Fibroblast of upper back skin (primary cell): ENCODE measurements at places on chromosomes 7 and 10.

GRCh38 chr7:122290476-122290875 is 14.1 kb downstream of the FEZF1 start:
- no peak for DNase-seq

GRCh38 chr7:124553502-124553901 is 212.1 kb downstream of the GPR37 start:
- DNase-seq = no peak

- DNase-seq = no peak
These were observed 70.8 kb downstream of the HIP1 start for GRCh38 chr7:75667938-75668337.

GRCh38 chr7:40551685-40552576 is 417.1 kb downstream of the SUGCT start:
- DNase-seq = peak; percentile 88

GRCh38 chr7:86833360-86833759 is 189.7 kb downstream of the GRM3 start:
- DNase-seq = no peak

GRCh38 chr7:34357068-34357467 is 300.9 kb upstream of the NPSR1 start:
- no peak for DNase-seq

DNA sequence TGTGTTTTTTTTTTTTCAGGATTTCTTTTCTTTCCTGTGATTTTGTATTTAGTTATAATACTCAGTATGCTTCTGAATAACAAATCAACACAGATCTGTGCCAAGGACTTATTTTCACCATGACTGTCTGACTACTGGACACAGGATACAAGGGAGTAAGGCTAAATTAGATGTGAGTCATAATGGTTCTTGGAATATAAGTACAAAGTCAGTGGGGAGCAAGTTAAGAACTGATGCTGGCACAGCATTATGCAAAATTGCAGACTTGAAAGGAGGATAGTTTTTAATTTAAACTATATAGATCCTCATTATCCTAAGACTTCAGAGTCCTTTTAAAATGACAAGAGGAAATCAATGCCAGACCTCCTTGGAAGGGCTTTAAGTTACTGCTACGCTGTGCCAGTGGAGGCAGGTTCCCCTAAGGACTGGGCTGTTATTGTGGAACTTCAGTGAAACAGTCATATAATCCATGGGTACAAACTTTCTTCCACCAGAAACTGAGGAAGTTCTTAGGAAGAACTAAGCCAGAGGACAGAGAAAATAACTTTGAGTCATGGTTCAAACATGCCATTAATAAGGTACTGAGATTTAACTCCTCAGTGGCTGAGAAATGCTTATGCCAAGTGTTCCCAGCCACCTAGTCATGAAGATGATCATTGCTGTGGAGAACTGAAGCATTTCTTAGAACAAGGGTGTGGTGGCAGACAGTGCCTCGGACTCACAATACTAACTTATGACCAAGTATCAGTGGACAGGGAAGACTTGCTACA is 531.2 kb downstream of the HTR7 start:
- peak; percentile 68 for DNase-seq

- no peak for DNase-seq
These were observed 14.3 kb downstream of the IL2RA start for GRCh38 chr10:6047847-6048246.

DNA sequence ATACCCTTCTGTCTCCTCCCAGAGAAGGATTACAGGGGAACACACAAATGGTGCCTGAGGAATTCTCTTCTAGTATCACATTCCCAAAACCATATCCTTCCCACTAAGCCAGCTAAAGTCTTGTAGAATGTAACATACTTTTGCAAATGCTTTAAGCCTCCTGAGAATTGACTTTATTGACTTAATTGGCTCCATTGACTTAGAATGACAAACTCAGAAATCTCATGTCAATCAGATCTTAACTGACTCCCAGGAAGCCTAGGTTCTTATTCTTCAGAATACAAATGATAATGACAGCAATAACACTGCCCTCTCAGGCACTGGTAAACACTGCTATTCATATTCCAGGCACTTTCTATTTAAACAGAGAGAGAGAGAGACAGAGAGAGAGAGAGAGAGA is 356.9 kb upstream of the PRKCQ start:
- DNase-seq = no peak

DNA sequence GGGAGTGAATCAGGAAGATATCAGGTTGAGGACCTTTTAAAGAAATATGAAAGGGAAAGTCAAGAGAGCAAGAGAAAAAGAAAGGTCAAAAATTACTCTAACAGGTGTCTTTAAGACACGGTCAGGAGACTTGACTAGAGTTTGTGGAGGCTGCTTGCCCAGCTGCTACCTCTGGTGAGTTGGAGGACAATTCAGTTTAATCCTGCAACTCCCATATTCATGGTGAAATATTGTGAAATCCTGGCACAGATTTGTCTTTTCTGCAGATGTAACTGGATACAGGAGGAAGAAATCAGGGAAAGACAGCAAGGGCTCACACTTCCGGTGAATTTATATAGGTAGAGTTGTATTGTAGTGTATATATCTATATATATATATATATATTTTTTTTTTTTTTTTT is 93.5 kb downstream of the AKAP9 start:
- DNase-seq = peak; percentile 49

DNA sequence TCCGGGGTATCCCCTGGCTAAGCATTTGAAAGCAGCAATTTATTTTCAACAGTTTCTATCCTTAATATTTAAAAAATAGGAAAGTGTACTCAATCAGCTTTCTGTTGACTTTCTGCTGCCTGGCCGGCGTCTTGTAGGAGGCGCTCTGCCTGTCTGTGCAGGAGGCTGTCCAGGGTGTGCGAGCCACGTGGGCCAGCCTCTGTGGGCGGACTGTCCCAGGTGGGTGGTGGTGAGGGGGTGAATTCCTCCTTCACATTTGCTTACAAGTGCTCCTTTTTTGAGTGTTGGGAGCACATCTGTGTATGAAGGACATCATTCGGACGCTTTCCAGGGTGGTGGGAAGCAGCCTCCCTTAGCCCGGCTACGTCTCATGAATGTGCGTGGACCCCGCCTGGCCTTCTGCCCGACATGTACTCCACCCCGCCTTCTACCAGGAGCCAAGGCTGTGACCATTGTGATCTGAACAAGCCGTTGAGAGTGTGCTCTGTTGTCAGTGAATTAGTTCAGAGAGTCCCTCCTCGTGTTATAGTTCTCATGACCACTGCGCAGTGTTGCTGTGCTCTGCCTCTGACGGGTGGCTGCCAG is 114.9 kb downstream of the MGMT start:
- DNase-seq = no peak

DNA sequence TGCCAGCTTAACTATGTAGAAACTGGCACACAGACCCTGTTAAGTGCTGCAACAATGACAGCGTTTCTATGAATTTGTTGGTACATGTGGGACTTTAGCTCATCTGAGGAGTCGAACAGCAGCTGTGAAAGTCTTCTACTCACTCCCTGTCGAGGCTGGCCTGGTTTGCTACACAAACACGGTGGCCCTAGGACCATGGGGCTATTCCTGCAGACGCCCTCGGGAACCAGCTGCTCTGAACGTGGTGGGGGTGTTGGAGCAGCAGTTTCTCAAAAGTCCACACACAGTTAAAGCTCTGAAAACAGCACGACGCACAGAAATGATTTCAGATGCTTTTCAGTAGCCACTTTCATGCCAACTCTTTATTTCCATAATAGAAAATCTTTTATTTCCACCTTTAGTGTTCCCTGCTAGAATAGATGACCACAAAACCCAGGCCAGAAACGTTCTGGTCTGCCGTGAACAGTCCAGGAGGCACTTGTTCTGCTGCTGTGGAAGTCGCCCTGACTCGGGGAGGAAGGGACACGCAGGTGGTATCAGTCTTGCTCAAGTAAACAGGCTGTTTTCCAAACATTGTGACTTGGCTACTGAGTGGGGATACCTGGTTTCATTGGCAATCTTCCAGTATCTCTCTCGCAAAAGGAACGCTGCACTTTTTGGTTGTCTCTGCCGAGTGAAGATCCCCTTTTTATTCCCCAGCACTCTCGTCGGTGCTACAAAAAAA is 21.5 kb downstream of the GUSB start:
- DNase-seq = no peak

GRCh38 chr7:143375298-143376034 is 5.7 kb upstream of the ZYX start:
- no peak for DNase-seq

DNA sequence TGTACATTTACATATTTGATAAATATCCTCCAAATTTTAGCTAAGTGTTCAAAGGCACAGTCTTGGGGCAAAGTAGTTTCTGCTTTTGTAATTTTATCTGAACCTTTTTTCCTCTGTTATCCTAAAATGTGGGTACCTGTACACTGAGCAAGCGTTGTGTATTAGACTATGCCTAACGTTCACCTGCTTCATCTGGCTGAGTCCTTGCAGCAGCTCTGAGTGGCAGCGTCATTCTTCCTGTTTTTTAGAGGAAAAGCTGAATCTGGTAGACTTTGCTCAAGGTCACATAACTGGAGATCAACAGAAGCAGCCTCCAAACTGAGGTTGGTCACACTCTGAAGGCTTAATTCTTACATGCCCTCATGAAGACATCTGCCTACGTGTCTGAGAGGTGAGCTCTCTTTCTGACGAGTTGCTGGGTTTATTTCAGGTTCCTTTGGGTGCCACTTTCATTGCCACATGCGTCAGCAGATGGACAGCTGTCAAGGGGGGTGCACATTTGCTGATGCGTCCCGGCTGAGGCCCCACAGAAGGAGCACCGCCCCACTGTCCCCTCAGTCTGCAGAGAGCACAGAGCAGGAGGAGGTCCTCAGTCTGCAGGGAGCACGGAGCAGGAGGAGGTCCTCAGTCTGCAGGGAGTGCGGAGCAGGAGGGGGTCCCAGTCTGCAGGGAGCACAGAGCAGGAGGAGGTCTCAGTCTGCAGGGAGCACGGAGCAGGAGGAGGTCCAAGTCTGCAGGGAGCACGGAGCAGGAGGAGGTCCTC is 406.5 kb upstream of the SHH start:
- DNase-seq = no peak

DNA sequence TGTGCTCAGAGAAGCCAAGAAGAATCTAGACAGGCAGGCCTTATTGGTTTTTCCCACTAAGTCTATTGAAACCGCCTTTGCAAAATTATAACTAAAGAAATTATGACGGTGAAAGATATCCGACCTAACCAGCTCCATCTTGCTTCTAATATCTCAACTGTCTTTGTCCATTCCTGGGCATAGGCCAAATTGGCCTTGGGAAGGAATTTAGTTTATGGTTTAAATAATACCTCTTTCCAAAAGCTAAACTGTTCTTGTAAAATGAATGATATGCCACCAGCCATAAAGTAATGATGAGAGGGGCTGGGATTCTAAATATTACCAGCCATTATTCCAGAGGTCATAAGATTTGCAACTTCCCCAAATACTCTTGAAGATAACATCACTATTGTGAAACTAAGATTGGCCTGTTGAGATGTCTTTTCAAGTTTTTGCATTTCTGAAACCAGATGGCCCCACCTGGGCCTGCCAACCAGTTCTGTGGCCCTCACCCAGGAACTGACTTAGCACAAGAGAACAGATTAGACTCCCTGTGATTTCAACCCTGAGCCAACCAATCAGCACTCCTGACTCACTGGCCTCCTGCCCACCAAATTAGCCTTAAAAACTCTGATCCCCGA is 41.2 kb upstream of the SLC35G1 start:
- DNase-seq = no peak

DNA sequence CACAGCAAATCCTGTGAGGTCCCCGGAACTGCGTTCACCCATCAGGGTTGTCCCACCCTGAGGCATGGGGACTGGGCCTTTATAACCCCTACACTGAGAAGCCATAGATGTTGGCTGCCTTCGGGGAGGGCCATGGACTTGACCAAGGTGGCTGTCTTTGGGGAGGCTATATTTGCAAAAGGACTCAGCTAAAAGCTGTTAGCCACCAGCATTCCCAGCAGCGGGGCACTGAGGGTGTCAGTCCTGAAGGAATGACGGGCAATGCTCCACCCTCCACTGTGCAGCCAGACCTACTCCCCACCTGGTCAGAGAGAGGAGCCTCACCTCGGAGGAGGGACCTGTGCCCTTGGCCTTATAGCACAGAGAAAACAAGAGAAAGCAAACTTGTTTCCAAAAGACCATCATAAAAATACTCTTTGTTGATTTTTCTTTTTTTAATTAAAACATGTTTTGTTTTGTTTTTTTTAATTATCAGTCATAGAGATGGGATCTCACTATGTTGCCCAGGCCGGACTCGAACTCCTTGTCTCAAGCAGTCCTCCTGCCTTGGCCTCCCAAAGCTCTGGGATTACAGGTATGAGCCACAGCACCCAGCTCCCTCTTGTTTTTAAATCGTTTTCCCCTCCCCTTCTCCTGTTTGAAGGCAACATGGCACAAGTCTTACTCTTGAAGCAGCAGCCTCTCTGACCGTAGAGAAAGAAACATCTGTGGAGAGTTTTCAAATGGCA is 26.7 kb upstream of the CUX1 start:
- DNase-seq = no peak

GRCh38 chr10:49569031-49569631 is 30.2 kb upstream of the ERCC6 start:
- peak; percentile 56 for DNase-seq

DNA sequence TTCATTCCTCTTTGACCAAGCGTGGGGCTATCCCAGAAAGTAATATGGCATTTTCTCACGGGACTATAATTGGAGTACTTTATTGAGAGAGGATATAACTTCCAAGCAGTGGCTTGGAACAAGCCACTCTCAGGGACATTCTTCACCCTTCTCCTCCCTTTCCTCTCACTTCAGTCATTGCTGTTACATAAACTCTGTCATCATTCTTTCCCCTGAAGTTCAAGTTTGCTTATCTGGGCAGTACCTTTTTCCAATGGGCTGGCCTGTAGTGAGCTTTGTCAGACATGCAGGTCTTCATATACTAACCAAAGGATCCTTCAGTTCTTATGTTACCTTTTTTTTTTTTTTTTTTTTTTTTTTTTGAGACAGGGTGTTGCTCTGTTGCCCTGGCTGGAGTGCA is 58.7 kb upstream of the KMT2E start:
- no peak for DNase-seq

GRCh38 chr7:21281193-21281592 is 146.7 kb upstream of the SP4 start:
- DNase-seq = no peak

- no peak for DNase-seq
These were observed 111.5 kb downstream of the SEMA3C start for GRCh38 chr7:80807166-80807900.

GRCh38 chr7:129851809-129852208 is 101.0 kb downstream of the UBE2H start:
- DNase-seq = no peak

DNA sequence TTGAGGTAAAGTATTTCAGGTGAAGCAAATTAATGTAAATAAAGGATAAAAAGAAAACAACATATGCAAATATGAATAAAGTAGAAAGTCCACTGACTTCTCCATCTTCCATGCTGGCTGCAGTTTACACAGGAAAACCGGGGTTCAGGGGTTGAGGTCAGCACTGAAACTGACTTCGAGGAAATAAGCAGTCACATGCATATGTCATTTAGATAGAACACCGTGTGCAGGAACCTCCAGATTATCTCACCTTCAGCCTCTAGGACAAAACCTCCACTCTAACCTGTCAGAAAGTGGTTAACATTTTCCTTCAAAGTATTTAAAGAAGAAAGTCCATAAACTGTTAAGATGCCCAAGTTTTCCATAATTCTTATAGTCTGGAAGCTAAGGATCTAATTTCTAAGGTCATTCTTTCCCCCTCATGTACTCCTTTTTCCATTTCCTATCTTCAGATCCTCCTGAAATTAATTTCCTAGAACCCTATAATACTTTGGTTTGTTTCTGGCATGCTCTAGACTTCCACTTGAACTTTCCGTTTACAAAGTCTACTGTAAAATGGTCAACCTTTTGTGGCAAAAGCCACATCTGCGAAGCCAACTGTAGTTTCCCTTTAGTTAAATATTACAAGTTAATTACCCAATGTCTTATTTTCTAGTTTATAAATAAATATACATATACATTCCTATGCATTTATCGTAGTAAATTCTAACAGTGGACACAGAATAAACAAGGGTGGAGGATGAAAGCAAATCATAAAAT is 173.3 kb downstream of the RAPGEF5 start:
- no peak for DNase-seq
